ENCODE measurements at places on chromosomes 7 and 10.

GRCh38 chr7:140039066-140039465 is 23.7 kb downstream of the PARP12 start:
- no peak for DNase-seq

DNA sequence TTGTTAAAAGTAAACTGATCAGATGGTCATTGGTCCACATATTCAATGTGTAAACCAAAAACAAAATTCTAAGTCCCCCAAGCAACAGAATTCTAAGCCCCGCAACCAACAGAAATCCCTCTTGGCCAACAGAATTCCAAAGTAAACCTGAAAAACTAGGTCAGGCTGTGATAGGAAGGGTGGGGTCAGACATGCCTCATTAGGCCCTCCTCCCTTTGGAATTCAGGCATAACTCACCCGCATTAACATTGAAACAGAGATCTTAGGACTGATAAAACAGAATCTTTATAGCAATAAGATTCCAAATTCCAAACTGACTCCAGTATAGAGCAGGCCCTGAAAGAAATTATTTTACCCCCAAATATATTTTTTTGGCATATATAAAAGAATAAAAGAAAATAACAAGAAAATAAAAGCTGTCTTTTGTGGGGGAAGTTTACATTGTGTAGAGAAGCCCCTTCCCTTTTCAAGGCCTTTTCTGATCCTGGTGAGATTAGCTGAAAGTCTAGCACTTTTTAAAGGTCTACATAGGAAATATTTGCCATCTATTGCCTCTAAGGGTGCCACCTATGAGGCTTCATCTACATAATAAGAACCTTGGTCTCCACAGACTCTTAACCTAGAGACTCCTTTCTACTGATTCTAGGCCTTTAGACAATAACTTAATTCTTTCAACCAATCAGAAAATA is 30.5 kb downstream of the GNAT3 start:
- DNase-seq = no peak

DNA sequence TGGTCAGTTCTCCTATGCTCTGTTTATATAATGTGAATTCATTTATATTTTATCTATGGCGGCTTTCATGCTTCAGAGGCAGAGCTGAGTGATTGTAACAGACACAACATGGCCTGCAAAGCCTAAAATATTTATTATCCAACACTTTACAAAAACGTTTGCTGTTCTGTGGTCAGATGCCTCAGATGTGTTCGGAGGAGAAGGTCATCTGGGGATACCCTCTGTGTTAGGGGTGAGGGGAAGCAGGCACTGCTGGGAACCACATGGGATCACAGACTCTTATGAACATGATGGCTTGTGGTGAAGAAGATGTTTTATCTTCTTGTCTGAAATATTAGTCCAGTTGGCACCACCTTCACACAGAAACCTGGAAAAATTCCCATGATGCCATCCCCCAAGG is 203.4 kb downstream of the PHTF2 start:
- no peak for DNase-seq

- no peak for DNase-seq
Observed at GRCh38 chr7:500521-501420, 18.9 kb downstream of the PDGFA start.

GRCh38 chr7:149770728-149771636 is 2.4 kb downstream of the ZNF467 start:
- DNase-seq = no peak

DNA sequence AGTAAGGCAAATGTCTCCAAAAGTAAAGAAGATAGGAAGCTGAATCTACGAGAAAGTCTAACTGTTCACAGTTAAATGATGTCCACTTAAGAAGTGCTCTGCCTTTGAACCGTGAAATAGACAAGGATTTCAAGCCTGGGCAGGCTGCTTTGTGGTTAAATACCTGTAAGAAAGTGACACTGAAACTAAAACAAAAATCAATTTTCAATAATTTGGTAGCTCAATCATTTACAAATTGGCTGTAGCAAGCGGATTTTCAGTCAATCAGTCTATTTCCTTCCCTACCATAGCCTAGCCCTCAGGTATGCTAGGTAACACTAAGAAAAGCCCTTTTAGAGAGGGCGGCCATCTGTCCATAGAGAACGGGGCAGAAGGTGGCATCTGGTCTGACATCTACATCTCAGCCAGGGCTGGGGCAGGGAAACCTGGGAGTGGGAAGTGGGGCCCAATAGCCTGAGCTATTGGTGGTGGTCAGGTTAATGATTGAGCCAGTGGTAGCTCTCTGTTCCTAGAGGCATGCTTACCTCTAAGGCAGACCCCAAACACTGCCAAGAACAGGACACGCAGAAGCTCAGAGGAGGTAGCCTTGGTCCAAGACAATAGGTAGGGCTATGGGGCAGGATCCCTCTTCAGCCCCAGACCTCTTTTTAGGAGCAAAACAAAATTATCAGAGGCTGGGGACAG is 223.2 kb downstream of the CCSER2 start:
- no peak for DNase-seq

GRCh38 chr7:80362010-80362618 is 149.8 kb downstream of the GNAT3 start:
- DNase-seq = no peak

DNA sequence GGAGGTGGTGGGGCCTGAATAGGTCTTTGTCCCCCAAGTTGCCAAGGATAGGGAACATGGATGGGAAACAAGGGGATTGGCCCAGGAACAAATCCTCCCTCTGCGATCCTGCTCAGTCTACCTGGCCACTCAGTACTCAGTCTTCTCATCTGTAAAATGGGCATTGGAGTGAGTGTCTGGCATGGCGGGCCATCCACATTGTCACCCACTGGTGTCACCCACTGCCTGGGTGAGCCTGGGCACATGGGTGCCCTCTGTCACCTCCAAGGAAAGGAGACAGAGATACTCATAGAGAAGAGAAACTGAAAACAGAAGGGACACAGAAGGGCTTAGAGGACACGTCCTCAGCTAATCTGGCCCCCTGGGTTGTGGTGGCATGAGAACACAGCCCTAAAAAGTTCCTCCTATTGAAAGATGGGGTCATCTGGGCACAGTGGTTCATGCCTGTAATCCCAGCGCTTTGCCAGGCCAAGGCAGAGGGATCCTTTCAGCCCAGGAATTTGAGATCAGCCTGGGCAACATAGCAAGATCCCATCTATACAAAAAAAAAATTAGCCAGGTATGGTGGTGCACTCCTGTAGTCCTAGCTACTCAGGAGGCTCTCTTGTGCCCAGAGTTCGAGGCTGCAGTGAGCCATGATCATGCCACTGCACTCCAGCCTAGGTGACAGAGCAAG is 12.5 kb upstream of the TNRC18 start:
- no peak for DNase-seq

DNA sequence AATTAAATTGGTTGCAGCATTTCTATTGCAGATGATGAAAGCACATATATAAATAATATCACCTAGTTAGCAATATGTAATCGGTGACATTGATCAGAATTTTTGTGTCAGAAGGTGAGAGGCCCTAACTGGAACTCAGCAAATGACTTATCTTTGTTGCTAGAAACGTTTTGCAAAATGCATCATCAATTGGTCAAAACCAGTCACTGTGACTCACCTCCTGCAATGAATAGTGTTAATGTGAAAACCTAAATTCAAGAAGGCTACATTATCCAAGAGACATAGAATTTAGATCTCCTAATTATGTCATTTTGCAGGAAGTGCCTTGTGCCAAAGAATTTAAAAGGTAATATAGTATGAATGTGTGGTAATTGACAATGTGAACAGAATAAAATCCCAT is 9.8 kb upstream of the PNLIPRP3 start:
- no peak for DNase-seq

- DNase-seq = no peak
Observed at GRCh38 chr7:50957855-50958254, 175.2 kb upstream of the GRB10 start.

GRCh38 chr10:9833942-9834341 is 1183.7 kb upstream of the CELF2 start:
- no peak for DNase-seq

- DNase-seq = peak; percentile 33
Observed at GRCh38 chr10:20993389-20993788, 96.3 kb upstream of the NEBL start.

DNA sequence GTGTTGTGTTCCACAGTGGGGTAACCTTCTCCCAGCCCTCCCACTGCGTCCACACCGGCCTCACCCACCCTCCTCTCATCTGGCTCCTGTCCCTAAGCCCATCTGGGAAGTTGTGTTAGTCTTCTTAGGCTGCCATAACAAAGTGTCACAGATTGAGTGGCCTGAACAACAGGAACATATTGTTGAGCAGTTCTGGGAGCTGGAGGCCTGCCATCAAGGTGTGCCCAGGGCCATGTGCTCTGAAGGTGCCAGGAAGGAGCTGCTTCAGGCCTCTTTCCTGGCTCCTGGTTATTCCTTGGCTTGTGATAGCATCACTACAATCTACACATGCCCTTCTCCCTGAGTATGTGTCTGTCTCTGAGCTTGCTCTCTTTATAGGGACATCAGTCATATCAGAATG is 327.6 kb upstream of the COBL start:
- DNase-seq = no peak

GRCh38 chr10:19054289-19054835 is 5.8 kb downstream of the MALRD1 start:
- no peak for DNase-seq

DNA sequence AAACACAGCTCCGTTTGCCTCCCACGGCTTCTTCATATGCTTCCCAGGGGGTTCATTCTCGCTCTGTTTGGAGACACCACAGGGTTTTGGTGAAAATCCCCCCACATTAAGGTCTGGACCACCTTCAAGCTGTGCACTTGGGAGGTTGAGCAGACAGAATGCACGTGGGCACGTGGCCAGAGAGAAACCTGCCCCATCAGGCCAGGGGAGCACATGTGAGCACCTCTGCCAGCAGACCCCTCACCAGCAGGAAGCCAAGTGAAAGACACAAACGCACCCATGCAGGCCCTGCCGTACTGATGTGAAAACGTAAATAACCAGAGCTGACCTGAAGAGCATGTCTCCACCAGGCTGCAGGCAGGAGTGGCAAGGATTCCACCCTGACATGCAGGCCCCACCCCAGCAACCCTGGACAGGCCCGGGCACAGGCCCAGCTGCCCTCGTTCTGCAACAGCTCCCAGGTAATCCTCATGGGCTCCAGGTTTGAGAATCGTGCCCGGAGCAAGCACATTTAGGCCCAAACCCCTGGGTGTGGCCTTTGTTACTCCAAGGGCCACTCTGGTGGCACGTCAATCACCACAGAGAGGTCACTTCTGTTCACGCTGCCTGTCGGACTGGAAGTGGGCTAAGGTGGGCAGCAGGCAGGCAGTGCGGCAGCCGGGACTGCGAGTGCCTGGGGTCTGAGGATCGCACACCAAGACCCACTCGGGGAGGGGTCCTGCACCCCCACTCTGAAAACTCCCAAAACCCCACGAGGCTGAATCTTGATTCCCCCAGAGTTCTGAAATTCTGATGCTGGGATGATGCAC is 184.4 kb downstream of the PTPRN2 start:
- no peak for DNase-seq

DNA sequence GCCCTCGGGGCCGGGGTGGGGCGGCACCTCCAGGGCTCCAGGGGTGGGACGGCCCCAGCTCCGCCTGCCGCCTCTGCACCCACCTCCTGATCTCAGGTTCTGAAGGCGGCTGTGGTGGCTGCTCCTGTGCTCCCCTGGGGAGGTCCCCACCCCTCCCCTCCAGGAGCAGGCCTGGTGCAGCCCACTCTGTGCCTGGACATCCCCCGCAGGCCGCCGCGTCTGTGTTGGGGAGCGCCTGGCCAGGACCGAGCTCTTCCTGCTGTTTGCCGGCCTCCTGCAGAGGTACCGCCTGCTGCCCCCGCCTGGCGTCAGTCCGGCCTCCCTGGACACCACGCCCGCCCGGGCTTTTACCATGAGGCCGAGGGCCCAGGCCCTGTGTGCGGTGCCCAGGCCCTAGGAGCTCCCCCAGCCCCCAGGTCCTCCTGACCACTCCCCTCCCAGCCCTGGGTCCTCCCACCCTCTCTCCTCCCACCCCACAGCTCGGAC is 5.5 kb downstream of the CYP2W1 start:
- DNase-seq = no peak

DNA sequence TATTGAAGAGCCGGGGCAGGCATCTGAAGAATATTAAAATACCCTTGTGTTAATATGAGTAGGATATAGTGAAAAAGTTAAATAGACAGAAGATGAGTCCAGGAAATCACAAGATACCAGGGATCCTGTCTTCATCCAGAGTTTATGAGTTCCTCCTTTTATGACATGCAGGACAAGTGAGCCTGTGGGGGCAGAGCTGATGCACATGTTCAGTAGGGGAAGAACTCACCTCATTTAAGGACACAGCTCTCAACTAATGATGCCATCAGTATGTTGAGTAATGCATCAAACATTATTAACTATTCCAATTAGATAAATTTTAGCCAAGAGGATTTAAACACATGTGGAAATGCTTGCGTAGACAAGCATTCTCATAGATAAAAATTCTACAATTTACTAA is 435.8 kb upstream of the AKR1E2 start:
- no peak for DNase-seq

GRCh38 chr7:57354679-57355338 is 95.2 kb upstream of the ZNF716 start:
- DNase-seq = no peak

DNA sequence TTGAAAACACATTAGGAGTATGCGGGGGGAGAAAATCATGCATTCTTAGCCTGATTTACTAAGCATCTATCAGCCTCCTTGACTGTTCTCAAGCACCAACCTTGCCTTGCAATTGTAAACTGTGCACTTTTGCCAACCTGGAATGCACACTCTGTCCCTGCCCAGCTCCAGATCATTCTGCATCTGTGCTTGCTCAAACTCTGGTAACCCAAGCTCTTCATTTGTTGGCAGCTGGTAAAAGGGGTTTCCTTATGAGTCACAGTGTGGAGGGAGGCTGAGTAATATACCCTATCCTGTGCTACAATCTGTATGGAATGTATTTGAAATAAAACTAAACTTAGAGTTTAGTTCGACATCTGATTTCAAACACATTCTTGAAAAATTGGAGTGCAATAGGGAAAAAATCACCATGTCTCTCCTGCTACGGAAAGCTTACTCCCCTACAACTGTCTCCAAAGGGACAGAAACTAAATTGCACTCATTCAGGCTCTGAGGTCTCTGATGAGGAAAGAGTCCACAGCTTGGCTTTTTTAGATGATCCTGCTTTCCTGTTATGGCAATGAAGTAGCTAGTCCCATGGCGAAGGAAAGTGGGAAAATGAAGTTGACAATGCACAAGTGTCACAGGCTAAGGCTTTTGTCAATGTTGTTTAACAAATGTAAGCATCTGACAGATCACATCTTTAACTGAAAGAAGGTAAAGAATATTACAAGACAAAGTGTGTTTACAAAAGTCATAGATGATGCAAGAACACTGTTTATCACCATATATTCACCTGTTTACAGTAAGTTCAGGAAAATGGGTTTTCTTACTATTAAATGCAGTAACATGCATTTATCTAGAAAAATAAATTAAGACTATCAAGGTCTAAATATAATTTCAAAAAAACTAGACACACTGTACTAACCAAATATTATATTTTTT is 61.9 kb downstream of the TES start:
- DNase-seq = peak; percentile 94

Data from fibroblast of skin of left quadriceps (primary cell).